Activated CD4-positive, alpha-beta T cell treated with anti-CD3 and anti-CD28 coated beads, Interleukin-2, amount 10 ng/mL, durations not matched to agents 7 days and 5 days (primary cell): ENCODE measurements at places on chromosomes 7 and 10. TPM values are rescaled to one million over a fixed set of nuclear protein-coding genes. Genes with fewer than 3 reads are reported as not detected.

- no peaks in the 10 kb centered on the region for H3K36me3 ChIP-seq
- DNase-seq, result no peak
- H3K4me1 ChIP-seq, result peaks cover 4% of the 10 kb centered on the region
- H3K4me3 ChIP-seq, result no peak overlapping the region
- no peak overlapping the region for H3K27ac ChIP-seq
These were observed 71.7 kb downstream of the CREB5 start for GRCh38 chr7:28483908-28484605.

DNA sequence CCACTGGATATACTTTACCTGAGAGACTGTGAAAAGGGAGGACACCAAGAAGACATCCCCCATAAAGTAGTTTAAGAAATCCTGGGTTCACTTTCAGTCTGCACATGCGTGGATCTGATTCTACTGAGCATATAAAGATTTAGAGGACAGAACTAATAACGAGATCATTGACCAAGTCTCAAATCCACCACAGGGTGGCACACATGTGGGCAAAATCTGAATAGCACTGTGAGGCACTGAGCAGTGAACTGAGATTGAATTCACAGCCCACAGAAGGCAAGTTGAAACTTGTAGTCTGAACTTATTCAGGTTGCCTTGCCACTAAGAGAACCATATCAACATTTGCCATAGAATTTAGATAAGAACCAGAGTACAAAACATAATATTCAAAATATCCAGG, 818.6 kb downstream of the GRID1 start:
- H3K27ac ChIP-seq, result no peak overlapping the region
- peak; percentile 41 for DNase-seq
- H3K4me3 ChIP-seq, result no peak overlapping the region
- peaks cover 11% of the 10 kb centered on the region for H3K27me3 ChIP-seq

GRCh38 chr10:86261941-86262687, 104.5 kb downstream of the GRID1 start:
- H3K4me1 ChIP-seq, result no peaks in the 10 kb centered on the region
- no peak overlapping the region for H3K27ac ChIP-seq
- peak; percentile 18 for DNase-seq
- H3K27me3 ChIP-seq, result peaks cover 13% of the 10 kb centered on the region
- no peaks in the 10 kb centered on the region for H3K36me3 ChIP-seq
- H3K4me3 ChIP-seq, result no peak overlapping the region

GRCh38 chr7:135204341-135204749, 7.0 kb downstream of the WDR91 start:
- no peak overlapping the region for H3K4me3 ChIP-seq
- H3K27ac ChIP-seq, result no peak overlapping the region
- peaks cover 21% of the 10 kb centered on the region for H3K36me3 ChIP-seq
- DNase-seq, result no peak
- H3K27me3 ChIP-seq, result no peaks in the 10 kb centered on the region

DNA sequence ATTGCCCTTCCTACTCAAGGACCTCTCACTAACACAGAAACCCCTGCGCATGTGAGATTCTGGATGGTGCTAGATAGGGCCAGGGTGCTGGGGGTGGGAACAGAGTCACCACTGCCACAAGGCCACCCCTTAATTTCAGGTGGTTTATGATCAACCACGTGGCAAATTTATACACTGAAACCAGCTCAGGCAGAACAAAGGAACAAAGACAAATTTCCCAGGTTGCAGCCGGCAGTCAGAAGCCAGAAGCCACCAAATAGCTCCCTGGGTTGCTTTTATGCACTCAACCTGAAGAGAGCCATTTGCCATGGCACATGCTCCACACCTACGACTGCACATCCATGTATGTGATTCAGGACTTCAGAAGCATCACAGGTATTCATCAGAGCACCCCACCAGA, 2.5 kb downstream of the VOPP1 start:
- peak overlapping the region; percentile 89 for H3K4me3 ChIP-seq
- DNase-seq, result no peak
- peaks cover 77% of the 10 kb centered on the region for H3K4me1 ChIP-seq
- peaks cover 35% of the 10 kb centered on the region for H3K36me3 ChIP-seq
- H3K27ac ChIP-seq, result peak overlapping the region; percentile 34

GRCh38 chr7:69736126-69736810, 138.0 kb downstream of the AUTS2 start:
- no peaks in the 10 kb centered on the region for H3K36me3 ChIP-seq
- H3K27me3 ChIP-seq, result peaks cover 5% of the 10 kb centered on the region
- DNase-seq, result no peak
- H3K4me1 ChIP-seq, result peaks cover 14% of the 10 kb centered on the region

- H3K4me1 ChIP-seq, result no peaks in the 10 kb centered on the region
- DNase-seq, result no peak
- H3K36me3 ChIP-seq, result no peaks in the 10 kb centered on the region
- no peak overlapping the region for H3K27ac ChIP-seq
These were observed 11.0 kb upstream of the RASSF4 start for GRCh38 chr10:44948642-44949041.

DNA sequence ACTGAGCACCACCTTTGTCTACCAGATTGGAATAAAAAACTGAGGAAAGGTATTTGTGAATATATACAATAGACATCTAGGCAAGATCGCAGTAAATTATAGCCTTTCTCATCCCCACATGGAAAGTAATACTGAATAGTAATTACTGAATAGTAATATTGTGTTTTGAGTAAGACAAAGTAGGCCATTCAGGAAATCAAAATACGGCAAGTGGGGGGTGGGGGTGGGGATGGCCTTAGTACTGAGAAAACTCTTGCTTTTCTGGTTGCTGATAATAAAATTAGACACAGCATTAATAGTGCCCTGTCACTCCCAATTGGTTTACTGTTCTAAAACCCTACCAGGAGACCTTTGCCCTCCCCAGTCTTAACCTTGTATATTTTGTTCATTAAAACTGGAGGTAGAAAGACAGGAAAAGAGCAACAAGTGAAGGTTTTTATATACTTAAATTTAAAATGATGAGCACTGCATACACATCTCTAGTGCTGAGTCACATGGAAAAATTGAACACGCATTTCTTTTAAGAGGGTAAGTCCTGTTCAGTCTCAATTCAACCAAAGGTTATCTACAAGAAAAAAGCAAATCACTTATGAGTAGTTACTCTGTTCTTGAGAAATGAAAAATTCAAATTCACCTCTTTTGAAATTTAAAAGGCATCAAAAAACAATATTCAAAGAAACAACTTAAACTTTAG, 65.6 kb downstream of the IGF2BP3 start:
- no peaks in the 10 kb centered on the region for H3K4me1 ChIP-seq
- H3K4me3 ChIP-seq, result no peak overlapping the region
- no peak overlapping the region for H3K27ac ChIP-seq
- no peak for DNase-seq

GRCh38 chr7:33744293-33745075, 160.9 kb upstream of the BMPER start:
- no peaks in the 10 kb centered on the region for H3K27me3 ChIP-seq
- H3K27ac ChIP-seq, result no peak overlapping the region
- no peaks in the 10 kb centered on the region for H3K4me1 ChIP-seq

GRCh38 chr10:47034441-47035051, 123.3 kb downstream of the PTPN20 start:
- H3K27ac ChIP-seq, result no peak overlapping the region
- H3K36me3 ChIP-seq, result no peaks in the 10 kb centered on the region

- H3K27ac ChIP-seq, result peak overlapping the region; percentile 69
- no peak for DNase-seq
- H3K4me1 ChIP-seq, result peaks cover 12% of the 10 kb centered on the region
- no peak overlapping the region for H3K4me3 ChIP-seq
- H3K27me3 ChIP-seq, result peaks cover 71% of the 10 kb centered on the region
- peaks cover 5% of the 10 kb centered on the region for H3K36me3 ChIP-seq
These were observed 930 bp upstream of the HOXA10 start for GRCh38 chr7:27174874-27175625.

GRCh38 chr7:117285826-117286225, 37.0 kb downstream of the WNT2 start:
- H3K4me1 ChIP-seq, result no peaks in the 10 kb centered on the region
- H3K27ac ChIP-seq, result no peak overlapping the region
- H3K4me3 ChIP-seq, result no peak overlapping the region
- DNase-seq, result no peak
- H3K27me3 ChIP-seq, result peaks cover 8% of the 10 kb centered on the region

The SEC31B gene
- 208 TPM for total RNA-seq

The BMPER gene
- not detected for total RNA-seq

The SLC13A4 gene
- not detected for total RNA-seq

The OR2A42 gene
- 0.04 TPM for total RNA-seq

The CTNNA3 gene
- total RNA-seq, result 0.57 TPM

The IFIT1B gene
- total RNA-seq, result not detected

The ALOX5 gene
- 6.7 TPM for total RNA-seq
